ENCODE measurements at places on chromosomes 13 and 19.

- DNase-seq = no peak
Measured at GRCh38 chr13:51865838-51866237, 4.1 kb downstream of the CCDC70 start.

GRCh38 chr13:104442536-104442935 lies 1376.3 kb upstream of the SLC10A2 start:
- no peak for DNase-seq

- no peak for DNase-seq
Measured at GRCh38 chr19:30107251-30107650, 165.2 kb downstream of the URI1 start.

- DNase-seq = no peak
Measured at GRCh38 chr19:18386543-18387271, 749 bp downstream of the GDF15 start.

DNA sequence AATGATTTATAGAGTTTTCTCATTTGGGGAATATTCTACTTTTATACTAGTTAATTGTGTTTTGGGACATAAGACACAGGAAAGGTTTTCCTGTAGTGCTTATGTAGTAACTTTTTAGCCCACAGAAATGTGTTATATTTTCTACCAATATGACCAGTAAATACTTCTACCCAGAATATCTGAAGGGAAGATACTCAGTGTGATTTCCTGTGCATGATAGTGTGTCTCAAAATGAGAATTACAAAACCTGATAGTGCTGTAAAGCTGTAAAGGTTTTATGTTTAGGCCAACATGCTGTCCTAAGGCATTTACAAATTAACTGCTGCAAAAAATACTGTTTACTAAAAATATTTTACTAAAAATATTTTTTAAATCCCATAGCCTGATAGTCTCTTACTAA lies 126.8 kb downstream of the RXFP2 start:
- DNase-seq = no peak
